T-helper 2 cell (primary cell): ENCODE measurements at places on chromosomes 1 and 21.

DNA sequence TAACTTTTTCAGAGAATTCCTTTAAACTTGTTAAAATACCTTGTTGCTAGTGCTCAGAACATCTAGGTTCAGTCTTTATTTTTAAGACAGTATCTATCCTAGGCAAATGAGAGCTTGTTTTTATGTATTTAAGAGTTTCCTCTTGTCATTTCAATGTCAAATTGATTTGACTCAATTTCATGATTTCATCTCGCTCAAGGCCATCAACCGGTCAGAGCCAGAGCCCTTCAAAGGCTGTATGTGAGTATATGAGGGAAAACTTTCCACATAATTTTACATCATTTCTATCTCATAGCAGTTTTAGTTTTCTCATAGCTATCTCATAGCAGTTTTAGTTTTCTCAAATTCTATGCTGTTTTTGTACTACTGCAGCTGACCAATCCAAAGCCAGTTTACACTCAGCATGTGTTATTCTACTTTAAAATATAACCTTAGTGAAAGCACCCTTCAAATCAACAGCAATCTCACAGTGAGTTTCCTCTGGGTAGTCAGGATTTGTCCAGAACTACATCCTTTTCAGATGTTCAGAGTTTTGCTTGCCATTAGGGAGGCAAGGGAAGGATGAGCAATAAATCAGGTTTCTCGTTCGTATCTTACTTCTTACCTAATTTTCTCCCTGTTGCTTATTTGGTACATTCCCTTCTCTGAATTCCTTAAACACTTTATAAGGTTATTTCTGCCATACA is 12.7 kb downstream of the HNRNPU start:
- DNase-seq = no peak

- no peak for DNase-seq
These were observed 195.3 kb downstream of the ZBTB18 start for GRCh38 chr1:244246334-244246733.

GRCh38 chr1:89104147-89104546 is 21.8 kb downstream of the GBP2 start:
- no peak for DNase-seq

- DNase-seq = no peak
These were observed 30.8 kb downstream of the RSPH1 start for GRCh38 chr21:42465008-42465802.

- no peak for DNase-seq
These were observed 359.8 kb upstream of the KAZN start for GRCh38 chr1:14238472-14239307.

DNA sequence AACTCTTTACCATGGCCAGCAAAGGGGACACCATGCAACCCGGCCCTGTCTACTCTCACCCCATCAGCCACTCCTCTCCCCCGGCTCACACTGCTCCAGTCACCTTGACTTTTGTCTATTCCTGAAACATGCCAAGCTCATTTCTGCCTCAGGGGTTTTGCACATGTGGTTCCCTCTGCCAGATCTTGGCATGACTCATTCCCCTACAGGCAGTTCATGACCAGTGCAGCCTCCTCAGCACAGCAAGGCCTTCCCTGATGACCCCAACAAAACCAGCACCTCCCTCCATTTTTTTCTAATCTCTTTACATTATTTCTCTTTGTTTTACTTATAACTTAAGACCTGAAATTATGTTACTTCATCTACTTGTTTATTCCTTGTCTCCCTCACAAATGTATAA is 58.6 kb upstream of the GJB5 start:
- no peak for DNase-seq

DNA sequence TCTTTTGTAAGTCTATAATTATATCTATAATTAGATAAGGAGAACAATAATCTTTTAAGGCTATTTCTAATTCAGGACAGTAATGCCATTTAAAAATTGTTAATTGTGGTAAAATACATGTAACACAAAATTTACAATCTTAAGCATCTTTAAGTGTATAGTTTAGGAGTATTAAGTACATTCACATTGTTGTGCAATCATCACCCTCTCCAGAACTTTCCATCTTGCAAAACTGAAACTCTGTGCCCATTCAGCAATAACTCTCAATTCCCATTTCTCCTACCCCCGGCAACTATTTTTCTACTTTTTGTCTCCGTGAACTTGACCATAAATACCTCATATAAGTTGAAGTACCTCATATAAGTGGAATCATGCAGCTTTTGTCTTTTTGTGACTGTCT is 93.9 kb upstream of the KCNA3 start:
- DNase-seq = no peak
